Renal pelvis (tissue), 12 donors: ENCODE measurements at places on chromosomes 12 and 14.

- peak; percentile 100 for DNase-seq
These were observed at the start of gene TMBIM6 for GRCh38 chr12:49740930-49741881. Gene TMBIM6 (plus strand): TSS chr12:49741557. CDS start chr12:49752494, 10,937 bp downstream.

- DNase-seq = no peak
These were observed 12.9 kb downstream of the NYNRIN start for GRCh38 chr14:24411443-24412389.

- no peak for DNase-seq
These were observed 30.3 kb downstream of the HIP1R start for GRCh38 chr12:122865268-122866231.

DNA sequence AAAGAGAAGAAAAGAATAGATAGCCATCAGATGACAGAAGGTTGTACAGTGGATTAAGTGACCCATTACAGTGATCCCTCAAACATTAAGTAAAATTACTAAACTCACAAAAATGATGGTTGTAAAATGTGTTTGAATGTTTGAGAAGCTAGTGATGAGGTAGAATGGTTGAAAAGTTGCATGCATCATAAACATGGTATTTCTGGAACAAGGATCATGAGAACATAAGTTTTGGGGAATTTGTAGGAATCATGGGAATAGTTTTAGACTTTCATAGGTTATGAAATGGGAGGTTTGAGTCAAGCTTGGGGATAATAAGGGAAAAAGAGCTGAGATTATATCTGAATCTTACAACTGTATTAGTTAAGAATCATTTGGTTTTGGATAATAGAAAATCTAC, 34.1 kb upstream of the NEDD1 start:
- no peak for DNase-seq

DNA sequence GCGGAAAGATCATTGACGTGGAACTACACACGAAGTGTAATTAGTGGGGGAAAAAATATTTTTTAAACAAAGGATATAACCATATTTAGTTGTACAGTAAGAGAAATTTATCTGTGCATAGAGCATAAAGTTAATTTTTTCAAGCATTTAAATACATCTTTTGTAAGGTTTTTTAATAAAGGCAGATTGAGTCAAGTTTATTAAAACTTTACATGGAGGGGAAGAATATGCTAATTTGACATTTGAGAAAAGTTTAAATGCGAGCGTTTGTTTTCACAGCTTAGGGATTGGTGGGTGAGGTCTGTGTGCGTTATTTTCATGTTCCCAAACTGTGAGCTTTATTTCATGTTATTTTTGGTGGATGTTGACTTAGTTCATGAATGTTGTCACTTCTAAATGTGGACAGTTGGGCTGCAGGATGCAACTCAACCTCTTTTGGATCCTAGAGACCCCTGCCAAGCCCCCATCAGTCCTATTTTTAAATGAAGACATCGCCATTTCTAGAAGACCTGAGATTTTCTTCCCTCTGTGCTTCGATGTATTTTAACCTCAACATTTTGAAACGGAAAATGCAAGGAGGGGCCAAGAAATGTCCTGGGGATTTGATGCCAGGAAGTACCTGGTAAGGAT, 32.3 kb downstream of the BRI3BP start:
- DNase-seq = no peak

GRCh38 chr12:97601934-97602720, 139.5 kb downstream of the RMST start:
- no peak for DNase-seq

- no peak for DNase-seq
These were observed 5.4 kb upstream of the SLC22A17 start for GRCh38 chr14:23358042-23358441.

DNA sequence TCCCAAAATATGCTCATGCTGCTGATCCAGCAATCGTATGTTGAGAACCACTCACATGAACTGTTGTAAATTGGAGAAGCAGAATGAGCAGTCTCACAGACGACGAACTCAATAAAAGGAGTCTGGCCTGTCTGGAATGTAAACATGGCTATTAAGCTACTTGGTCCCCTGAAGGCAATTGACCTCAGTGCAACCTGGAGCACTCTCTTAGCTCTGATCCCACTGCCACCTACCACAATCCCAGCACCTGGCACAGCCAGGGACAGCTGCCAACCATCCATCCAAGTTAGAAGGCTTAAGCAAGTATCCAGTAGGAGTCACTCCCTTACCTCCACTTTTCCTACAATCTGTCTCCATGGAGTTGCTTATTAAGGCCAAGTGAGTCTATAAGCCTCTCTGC, 406.9 kb upstream of the CLEC14A start:
- peak; percentile 3 for DNase-seq

GRCh38 chr12:116202940-116203339, 74.6 kb downstream of the MED13L start:
- no peak for DNase-seq

- DNase-seq = no peak
These were observed 13.9 kb upstream of the NR4A1 start for GRCh38 chr12:52037248-52037861.

DNA sequence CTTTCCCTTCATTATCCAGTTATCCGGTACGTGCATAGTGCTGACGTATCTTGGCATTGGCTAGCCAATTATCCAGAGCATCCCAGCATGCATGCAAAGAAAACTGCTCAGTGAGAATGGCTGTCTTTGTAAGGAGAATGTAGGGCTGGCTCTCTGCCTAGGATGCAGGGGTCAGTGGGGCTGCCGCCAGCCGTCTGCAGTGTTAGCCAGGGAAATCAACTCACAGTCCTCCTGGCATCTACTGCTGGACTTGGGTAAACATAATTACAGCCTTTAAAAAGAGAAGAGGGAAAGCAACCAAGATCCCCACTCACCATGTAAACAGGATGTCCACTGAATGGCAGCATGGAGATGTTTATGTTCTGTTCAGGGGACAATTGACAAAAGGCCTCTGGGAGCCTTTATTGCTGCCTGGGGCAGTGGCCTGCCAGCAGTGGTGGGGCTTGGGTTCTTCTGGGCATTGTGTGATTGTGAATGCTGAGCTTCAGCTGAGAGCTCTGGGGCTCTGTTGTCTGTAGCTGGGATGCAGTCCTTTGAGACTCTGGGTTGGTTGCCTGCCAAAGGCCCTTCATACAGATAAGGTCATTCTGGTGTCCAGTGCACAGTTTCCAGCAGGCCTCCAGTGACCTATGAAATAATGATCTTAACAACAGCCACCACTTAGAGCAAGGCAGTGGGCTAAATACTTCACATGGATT, 121.8 kb downstream of the TBC1D30 start:
- DNase-seq = peak; percentile 14

DNA sequence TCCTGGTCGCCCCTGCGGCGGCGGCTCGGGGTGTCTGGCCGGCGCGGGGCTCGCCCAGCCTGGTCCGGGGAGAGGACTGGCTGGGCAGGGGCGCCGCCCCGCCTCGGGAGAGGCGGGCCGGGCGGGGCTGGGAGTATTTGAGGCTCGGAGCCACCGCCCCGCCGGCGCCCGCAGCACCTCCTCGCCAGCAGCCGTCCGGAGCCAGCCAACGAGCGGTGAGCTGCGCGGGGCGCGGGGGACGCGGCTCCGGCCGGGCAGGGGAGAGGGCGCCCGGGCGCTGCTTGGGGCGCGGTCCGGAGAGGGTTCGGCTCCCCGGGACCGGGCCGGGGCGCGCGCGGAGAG, at the start of gene LGALS3:
LGALS3 (plus strand) TSS at position 167 of the 342 bp plus-strand sequence. CDS start 8,122 bp downstream, outside the sequence.
- no peak for DNase-seq

DNA sequence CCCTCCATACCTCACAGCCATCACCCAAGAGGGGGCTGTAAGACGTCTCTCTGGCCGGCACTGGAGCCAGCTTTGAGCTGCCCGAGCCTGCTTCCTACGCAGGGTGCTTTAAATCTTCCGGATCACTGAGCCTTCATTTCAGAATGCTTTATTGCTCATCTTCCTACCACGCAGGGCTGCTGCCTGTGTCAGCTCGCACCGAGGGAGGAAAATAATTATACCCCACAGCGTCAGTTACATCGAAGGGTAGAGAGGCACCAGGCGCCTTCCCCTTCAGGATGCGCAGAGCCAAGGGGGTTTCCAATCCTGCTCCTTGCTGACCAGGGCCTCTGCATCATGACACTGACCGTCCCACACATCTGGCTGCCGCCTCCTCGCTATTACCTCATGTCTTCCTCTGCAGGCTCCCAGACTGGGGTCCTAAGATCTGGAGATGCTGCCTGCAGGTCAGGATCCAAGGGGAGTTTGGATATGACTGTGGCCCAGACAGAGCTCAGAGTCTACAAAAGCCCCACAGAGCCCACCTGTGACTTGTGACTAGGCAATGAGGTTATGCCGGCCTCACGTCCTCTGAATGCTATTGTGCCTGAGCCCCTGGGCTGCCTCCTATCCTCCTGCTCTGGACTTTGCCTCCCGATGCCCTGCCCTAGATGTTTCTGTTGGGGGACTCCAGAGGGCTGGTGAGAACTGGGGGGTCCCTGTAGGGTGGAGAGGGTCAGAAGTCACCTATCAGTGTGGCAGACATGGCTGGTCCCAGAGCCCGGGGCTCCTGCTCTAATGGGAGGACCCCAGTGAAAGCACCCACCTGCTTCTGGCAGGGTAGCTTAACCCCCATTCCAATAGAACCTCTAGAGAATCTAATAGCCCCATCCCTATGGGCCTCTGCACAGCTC, 220.3 kb upstream of the RTL1 start:
- DNase-seq = no peak

GRCh38 chr14:61476754-61477410, 155.5 kb downstream of the PRKCH start:
- DNase-seq = peak; percentile 72

GRCh38 chr14:50845166-50845565, 14.2 kb upstream of the NIN start:
- DNase-seq = no peak

DNA sequence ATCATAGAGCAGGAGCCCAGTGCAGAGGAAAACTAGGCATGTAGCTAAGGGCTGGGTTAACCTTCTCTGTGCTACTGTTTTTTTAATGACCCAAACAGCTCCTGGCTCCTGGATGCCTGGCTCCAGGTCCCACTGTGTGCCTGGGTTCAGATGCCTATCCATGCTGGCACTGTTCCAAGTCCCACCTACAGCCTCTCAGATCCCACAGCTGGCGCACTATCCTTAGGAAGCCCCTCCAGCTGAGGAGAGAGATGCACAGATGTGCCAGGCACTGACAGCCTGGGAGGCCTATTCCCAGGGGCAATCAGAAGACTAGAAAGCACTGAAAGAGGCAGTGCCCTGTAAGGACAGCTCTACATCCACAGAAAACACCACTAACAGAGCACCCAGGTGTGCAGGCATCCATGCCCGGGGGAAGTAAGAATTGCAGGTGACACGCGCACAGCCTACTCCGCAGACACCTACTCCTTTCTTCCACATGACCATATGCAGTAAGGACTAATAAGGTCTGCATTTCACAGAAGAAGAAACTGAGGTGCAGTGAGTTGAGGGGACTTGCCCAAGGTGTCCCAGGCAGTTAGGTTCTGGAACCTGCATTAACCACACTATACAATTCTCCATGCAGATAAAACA, 51.2 kb downstream of the PITPNM2 start:
- DNase-seq = no peak

DNA sequence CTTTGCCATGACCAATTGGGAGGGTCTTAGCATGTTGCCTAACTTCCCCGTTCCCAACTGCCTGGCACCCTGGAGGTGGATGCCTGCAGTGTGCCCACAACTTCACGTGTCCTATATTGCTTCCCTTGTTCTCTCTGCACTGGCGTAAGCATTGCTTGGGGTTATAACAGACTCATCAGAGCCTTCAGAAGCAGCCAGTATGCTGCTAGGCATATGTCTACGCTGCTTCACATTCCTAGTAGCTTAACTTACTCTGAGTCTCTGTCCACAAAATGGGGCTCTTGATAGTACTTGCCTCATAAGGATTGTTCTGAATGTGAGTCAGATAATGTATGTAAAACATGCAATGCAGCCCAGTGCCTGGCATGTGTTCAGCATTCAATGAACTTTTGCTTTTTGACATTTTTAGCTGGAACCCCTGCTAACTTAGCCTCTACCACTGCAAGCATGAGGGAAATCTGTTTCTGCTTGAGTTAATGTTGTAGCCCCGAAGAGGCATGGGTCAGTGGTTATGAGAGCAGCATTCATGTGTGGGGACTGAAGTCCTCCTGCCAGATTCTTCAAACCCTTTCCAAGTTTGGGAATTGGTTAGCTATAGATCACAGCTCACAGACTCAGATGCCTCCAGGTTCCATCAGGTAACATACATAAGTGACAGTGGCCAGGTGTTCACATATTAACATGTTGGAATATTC, 2.8 kb downstream of the SLC5A8 start:
- DNase-seq = peak; percentile 3

GRCh38 chr14:67517083-67517482, 16.0 kb upstream of the PLEKHH1 start:
- DNase-seq = no peak

DNA sequence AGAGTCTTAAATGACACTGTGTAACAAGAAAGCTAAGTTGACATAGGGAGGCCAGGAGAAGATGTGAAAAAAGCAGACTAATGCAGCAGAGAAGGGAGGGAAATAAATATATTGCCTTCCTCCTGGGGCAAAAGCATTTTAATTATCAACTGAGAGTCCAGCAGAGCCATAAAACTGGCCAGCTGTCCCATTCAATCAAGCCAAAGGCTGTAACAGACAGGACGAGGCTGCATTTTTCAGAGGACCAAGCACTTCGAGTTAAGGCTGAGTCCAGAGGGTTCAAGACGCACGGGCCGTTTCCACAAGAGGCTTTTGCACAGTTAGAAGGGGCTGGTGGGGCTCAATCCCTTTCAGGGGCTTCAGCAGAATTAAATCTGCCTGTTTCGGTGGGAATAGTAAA, 20.4 kb downstream of the MAP3K9 start:
- DNase-seq = peak; percentile 46

- no peak for DNase-seq
These were observed 87.0 kb downstream of the SRRM4 start for GRCh38 chr12:119068129-119068856.

- no peak for DNase-seq
These were observed 1.4 kb downstream of the NFYB start for GRCh38 chr12:104136577-104136976.

- DNase-seq = peak; percentile 68
These were observed 139.3 kb upstream of the LMNTD1 start for GRCh38 chr12:25692115-25693035.

- no peak for DNase-seq
These were observed 483.9 kb downstream of the ZFP36L1 start for GRCh38 chr14:68308726-68309520.

DNA sequence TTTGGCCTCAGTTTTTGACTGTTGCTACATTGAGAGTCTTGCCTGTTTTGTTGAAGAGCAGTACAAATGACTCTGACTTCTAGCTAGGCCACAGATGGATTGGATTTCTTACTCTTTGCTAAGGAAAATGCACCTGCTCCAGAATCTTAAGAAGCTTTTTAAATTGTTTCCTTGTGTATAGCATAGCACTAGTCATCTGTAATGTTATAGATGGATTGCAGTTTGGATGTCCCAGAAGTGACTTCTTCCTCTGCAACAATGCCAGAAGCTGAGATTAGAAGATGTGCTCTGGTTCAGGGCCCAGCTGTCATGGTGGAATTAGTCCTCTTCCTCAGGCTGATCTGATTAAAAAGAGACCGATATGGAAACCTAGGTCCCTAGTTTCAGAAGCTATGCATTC, 67.9 kb downstream of the DAAM1 start:
- DNase-seq = no peak

DNA sequence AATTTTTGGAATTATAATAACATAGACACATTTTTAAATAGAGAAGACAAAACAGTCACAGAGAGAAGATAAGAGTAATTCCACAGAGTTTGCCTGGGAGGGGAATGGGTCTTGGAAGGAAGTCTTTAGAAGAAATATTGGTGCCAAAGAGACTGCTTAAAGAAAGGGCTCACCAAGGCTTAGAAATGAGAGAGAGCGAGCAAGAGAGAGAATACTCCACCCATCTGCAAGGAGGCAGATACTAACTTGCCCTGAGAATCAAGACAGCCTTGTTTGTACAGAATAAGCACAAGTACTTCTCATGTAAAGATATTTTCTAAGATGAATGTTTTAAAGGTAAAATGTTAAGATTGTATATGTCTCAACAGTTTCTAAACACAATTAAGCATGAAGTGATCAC, 165.5 kb downstream of the SLC38A4 start:
- no peak for DNase-seq
